Activated naive CD8-positive, alpha-beta T cell treated with anti-CD3 and anti-CD28 coated beads, Interleukin-2, amount 50 U/mL, for 16 hours (primary cell): ENCODE measurements at places on chromosomes 1 and 21.
A peak's percentile ranks its signal among the peaks of the same experiment; 100 is the strongest.

DNA sequence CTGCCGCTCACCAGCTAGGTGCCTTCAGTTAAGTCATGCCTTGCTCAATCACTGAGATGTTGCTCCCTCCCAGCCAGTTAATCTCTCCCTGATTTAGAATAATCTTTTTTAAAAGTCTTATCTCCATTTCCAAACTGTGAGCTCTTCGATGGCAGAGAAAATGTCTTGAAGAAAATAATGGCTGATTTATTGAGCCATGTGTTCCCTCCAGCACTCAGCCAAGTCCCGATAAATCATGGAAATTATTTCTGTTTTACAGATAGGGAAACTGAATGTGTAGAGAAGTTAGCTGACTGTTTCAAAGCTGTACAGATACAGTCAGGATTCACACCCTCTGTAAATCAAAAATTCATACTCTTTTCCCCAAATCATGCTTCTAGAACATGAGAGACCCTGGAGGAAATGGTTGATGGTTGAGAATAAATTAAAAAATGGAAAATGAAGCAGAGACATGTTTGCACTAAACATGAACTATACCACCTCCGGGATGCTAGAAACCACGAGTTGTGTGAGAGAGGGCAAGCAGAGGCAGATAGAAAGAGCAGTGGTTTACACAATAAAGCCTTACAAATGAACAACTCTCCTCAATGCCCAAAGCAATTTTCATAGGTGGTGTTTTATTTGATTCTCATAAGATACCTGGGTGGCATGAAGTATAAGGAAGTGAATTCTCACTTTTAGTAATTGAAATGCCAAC is 376.4 kb downstream of the PLPP3 start:
- DNase-seq, result no peak

DNA sequence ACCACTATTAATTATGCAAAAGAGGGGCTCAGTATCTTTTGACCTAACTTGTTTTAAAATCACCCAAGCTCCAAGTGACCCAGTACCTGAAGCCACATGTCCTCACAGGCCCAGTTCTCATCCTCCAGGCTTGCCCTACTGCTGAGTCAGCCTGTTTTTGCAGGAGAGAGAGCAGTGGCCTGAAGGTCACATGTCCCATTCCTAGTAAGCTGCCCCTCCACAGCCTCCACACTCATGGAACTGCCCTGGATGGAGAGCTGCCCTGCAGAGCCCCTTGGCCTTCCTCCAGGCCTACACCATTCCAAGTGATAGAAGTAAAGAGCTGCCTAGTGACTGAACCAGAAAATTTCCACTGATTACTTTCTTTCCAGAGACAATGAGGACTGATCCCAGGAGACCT is 139.8 kb upstream of the ST6GALNAC5 start:
- no peak for DNase-seq

GRCh38 chr1:220810179-220810653 is 23.5 kb downstream of the MTARC1 start:
- DNase-seq, result peak; percentile 43

- no peak for DNase-seq
Measured at GRCh38 chr1:42753070-42753469, 13.0 kb upstream of the CLDN19 start.

DNA sequence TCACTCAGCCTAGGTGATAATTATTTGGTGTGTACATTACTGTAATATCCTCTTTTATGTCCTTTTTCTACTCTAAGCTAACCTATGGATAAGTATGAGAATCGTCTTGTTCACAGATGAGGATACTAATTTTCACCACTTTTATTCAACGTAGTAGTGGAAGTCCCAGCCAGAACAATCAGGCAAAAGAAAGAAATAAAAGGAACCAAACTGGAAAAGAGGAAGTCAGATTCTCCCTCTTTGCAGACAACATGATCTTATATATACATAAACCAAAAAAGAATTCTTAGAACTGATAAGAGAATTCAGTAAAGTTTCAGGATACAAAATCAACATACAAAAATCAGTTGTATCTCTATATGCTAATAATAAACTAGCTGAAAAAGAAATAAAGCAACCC is 12.6 kb upstream of the RGL1 start:
- no peak for DNase-seq

GRCh38 chr21:25938658-25939395 is 204.1 kb downstream of the GABPA start:
- no peak for DNase-seq

DNA sequence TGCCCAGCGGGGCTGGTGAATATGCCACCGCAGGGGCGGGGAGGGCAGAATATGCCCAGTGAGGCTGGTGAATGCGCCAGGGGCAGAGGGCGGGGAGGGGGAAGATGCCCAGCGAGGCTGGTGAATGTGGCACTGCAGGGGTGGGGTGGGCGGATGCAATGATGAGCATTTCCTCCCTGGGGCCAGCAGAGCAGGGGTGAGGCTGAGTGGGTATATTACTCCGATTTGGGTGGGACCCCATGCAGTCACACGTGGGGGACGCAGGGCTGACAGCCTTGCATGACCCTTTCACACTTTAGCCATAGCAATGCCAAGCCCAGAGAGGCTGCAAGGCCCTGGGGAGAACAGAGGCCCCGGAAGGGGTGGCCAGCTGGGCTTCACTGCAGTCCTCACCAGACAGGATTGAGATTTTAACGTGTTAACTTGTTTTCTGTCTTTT is 9.3 kb upstream of the SLX9 start:
- no peak for DNase-seq

GRCh38 chr1:226685196-226685820 is 53.8 kb downstream of the ITPKB start:
- no peak for DNase-seq

DNA sequence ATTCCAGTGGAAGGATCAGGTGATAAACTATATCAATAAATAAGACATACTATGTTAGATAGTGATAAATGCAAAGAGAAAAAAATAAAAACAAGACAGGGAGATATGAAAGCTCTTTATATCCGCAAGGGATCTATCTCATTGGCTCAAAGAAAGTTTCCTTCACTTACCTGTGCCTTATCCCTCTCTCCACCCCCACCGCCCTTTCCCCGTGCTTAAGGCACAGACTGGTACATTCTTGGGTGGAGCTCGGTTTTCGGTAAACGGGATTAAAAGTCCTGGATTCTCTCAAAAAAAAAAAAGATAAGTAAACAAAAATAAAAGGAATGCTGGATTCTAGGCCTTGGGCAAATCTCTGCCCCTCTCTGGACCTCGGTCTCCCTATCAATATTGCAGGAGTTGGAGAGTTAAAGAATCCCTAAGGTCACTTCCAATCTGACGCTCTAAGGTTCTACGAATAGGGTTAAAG is 593 bp upstream of the DNAJC16 start:
- DNase-seq, result no peak

DNA sequence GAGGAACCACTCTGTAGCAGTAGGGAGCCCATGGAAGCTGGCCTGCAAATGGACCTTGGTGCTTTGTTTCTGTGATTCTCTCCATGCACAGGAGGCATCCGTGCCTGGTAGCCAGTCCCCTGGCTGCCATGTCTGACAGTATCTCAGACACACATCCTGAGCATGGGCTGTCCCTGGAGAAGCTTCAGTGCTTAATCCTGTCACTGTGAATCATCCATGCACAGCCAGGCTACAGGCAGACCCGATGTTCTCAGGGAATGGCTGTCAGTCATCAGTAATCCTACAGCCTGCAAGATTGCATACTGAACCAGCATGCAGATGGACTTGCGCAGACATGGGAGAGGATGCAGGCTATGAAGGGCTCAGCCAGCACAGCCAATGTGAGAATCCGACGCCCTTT is 606.3 kb upstream of the PLXNA2 start:
- no peak for DNase-seq

GRCh38 chr21:33800753-33801423 is 114.7 kb downstream of the ATP5PO start:
- no peak for DNase-seq
